Caki2 (cell line): ENCODE measurements at places on chromosomes 7 and 10. TPM values are rescaled to one million over a fixed set of nuclear protein-coding genes. Genes with fewer than 3 reads are reported as not detected.

CDC14C gene
- not detected in 2 replicates for total RNA-seq

SH2B2 gene
- 7.0 and 16.5 TPM in 2 replicates for total RNA-seq

ZNF239 gene
- 4.7 and 11.0 TPM in 2 replicates for total RNA-seq

ADCK2 gene
- total RNA-seq: 49.0 and 52.8 TPM in 2 replicates

FXYD4 gene
- not detected in 2 replicates for total RNA-seq

CXCL12 gene
- 0.14 TPM in 1 of 2 replicates, not detected in the other for total RNA-seq

ZNF467 gene
- 0.41 and 1.4 TPM in 2 replicates for total RNA-seq

KIAA1549 gene
- 0.58 and 1.6 TPM in 2 replicates for total RNA-seq

BAIAP2L1 gene
- 14.5 and 21.4 TPM in 2 replicates for total RNA-seq

IGFBP3 gene
- total RNA-seq: 354 and 370 TPM in 2 replicates

XRCC2 gene
- total RNA-seq: 0.98 and 2.6 TPM in 2 replicates

MACC1 gene
- total RNA-seq: not detected in 2 replicates

LAMTOR4 gene
- 63.0 and 126 TPM in 2 replicates for total RNA-seq

FKBP6 gene
- not detected in 2 replicates for total RNA-seq

NPC1L1 gene
- not detected in 2 replicates for total RNA-seq

CRYGN gene
- not detected in 2 replicates for total RNA-seq

GIMAP1 gene
- not detected in 2 replicates for total RNA-seq

PRXL2A gene
- total RNA-seq: 71.9 and 92.2 TPM in 2 replicates

WIPF3 gene
- total RNA-seq: 0.27 TPM in 1 of 2 replicates, not detected in the other

SPDYE2 gene
- not detected in 2 replicates for total RNA-seq

CNOT4 gene
- 2.0 and 2.9 TPM in 2 replicates for total RNA-seq
